ENCODE measurements at places on chromosomes 4 and X.

- DNase-seq = no peak
Observed at GRCh38 chrX:5726224-5726623, 502.4 kb downstream of the NLGN4X start.

- no peak for DNase-seq
Observed at GRCh38 chrX:101759000-101759399, 99.3 kb upstream of the ARMCX2 start.

GRCh38 chr4:46954643-46955042 is 38.7 kb downstream of the GABRA4 start:
- no peak for DNase-seq

GRCh38 chr4:26748811-26749210 is 111.8 kb upstream of the STIM2 start:
- no peak for DNase-seq

- peak; percentile 25 for DNase-seq
Observed at GRCh38 chr4:87219632-87220093, 755 bp downstream of the KLHL8 start.

GRCh38 chrX:109840585-109840984 is 107.5 kb upstream of the ACSL4 start:
- no peak for DNase-seq

DNA sequence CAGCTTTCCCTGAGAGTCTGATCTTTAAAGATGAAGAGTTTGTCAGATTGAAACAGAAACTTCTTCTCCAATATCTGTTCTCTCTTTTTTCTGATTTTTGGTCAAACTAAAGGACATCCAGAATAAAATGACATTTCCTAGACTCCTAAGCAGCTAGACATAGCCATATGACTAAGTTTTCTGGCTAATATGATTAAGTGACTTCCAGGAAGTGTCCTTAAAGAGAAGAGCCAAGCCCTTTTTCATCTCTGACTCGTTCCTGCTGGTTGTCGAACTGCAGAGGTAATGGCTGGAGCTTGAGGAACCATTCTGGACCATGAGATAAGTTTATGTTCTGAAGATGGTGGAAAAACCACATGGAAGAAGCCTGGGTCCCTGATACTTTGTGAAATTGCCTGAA is 546.0 kb downstream of the BCOR start:
- no peak for DNase-seq

DNA sequence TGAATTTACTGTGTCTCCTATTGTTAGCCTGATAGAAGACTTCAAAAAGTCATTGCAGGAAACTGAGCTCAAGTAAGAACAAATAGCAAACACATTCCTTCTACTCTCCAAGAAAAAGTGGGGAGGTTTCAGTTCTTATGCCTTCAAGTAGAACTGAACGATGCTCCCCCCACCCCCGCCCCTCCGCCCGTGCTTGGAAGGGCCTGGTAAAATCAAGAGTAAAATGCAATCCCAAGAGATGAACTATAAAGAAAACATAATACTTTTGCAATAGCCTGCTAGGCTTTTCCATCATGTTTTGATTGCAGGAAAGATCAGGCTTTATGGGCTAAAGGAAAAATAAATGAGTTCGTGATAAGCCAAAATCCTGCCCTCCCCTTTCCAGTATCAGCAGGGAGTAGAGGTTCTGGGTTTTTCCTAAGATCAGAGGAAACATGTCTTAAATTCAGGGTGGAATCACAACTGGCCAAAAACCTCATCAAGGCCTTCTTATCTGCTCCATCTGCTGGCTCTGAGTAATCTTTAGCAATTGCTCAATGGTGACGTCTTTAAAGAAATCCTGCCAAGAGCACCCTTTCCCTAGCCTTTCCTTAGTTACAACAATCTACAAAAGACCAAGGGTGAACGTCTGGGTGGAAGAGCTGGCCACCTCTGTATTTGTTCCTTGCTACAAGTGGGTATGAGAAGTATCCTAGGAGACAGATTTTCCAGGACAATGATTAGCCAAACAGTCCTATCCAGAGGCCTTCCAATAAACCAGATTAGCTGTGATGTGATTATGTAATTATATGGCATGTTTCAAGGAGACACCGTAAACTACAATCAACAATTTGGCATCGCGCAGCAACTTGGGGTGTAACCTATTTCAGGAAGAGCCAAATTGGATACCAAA is 66.3 kb upstream of the FAM9C start:
- DNase-seq = no peak

GRCh38 chrX:124242131-124242530 is 90.3 kb upstream of the TEX13D start:
- DNase-seq = no peak

DNA sequence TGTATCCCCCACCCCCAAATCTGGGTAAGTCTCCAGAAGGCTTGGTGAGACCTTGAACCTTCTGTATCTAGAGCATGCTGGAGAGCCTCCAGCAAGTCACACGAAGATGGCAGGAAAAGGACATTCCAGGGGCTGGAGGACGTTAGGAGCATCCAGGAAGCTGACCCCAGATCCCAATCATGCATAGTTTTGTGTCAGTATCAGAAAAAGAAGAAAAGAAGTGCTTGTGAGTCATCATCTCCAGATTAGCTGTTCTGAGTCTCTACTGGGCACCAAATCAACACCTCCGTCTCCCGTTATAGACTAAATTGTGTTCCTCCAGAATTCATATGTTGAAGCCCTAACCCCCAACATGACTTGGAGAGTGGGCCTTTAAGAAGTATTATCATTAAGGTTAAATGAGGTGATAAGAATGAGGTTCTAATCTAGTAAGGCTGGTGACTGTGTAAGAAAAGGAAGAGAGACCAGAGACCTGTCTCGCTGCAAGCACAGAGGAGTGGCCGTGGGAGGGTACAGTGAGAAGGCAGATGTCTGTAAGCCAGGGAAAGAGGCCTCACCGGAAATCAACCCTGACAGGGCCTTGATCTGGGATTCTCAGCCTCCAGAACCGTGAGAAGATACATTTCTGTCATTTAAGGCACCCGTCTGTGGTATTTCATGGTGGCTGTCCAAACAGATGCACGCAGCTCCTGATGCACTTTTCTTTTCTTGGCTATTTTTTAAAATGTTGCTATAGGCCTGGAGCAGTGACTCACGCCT is 38.1 kb upstream of the CLDN24 start:
- DNase-seq = peak; percentile 45

DNA sequence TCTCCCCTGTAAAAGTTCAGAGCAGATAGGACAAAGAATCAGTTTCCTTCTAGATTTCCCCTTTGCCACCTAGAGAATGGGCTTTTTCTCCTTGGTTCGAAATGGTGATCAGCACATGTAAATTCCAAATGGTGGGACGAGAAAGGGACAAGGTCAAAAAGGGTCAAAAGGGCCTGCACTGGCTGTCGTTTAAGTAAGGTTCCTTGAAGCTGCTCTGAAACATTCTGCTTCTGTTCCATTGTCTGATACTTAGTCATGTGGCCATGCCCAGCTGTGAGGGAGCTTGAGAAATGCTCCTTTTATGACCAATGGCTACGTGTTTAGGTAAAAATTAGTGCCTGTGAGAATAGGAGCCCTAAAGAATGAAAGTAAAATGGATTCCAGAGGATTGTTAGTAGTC is 165.9 kb upstream of the CENPE start:
- DNase-seq = no peak

- DNase-seq = no peak
Observed at GRCh38 chr4:38034986-38035882, 75.0 kb downstream of the PTTG2 start.
